ENCODE measurements at places on chromosomes 1 and 21.

DNA sequence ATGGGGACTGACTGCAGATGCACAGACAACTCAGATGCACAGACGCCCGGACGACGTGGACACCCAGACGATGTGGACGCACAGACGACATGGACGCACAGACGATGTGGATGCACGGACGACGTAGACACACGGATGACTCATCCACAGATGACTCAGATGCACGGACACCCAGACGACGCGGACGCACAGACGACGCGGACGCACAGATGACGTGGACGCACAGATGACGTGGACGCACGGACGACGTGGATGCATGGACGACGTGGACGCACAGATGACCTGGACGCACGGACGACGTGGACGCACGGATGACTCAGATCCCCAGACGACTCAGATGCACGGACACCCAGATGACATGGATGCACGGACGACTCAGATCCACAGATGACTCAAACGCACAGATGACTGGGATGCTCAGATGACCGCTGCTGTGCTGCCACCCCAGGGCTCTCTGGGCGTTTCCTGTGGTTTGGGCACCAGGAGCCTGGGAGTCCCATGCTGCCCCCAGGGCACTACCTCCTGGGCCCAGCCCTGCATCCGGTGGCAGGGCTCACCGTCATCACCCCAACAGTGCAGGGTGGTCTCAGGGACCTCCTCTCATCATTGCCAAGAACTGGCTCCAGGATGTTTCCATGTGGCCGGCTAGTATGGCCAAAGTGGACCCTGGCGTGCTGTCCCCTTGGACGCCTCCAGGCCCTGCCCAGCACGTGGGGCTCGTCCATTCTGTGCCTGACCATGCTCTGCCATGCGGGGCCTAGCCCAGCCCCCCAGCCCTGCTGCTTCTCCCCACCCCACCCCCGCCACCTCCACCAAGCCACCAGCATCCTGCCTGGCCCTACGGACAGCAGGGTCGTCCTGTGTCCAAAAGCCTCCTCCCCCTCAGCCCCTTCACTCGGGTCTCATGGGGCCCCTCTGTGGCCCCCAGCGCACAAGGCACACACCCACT is 14.0 kb downstream of the FAAP20 start:
- no peak for DNase-seq

DNA sequence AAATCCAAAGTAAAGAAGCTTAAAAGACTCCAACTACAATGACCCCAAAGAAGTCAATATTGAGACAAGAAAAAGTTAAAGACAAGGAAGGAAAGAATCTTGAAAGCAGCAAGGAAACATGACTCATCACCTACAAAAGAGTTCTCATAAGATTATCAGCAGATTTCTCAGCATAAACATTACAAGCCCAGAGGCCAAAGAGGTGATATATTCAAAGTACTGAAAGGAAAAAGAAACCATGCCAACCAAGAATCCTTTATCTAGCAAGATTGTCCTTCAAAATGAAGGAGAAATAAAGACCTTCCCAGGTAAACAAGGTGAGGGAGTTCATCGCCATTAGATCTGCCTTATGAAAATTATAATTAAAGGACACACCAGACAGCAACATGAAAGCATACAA is 49.8 kb downstream of the CSMD2 start:
- DNase-seq = no peak

DNA sequence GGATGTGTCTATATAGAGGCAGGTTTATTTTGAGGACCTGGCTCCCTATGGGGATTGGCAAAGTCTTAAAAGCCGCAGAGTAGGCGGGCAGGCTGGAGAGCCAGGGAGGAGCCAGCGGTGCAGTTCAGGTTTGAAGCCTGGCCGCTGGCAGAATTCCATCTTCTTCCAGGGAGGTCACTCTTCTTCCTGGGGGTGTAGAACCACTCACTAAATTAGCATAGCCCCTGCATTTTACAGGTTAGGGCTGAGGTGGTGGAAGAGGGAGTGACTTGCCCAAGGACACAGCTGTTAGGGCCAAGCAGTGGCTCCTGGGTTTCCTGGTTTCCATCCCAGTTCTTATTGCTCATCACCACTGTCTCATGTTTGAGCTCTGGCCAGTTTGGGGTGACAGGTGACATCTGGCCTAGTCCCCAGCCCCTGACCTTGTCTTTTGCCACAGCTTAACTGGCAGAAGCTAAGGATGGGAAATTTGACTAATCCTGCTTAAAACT is 1.4 kb downstream of the PINK1 start:
- DNase-seq = peak; percentile 51

- no peak for DNase-seq
These were observed 36.5 kb downstream of the ZMYND12 start for GRCh38 chr1:42419126-42419821.

DNA sequence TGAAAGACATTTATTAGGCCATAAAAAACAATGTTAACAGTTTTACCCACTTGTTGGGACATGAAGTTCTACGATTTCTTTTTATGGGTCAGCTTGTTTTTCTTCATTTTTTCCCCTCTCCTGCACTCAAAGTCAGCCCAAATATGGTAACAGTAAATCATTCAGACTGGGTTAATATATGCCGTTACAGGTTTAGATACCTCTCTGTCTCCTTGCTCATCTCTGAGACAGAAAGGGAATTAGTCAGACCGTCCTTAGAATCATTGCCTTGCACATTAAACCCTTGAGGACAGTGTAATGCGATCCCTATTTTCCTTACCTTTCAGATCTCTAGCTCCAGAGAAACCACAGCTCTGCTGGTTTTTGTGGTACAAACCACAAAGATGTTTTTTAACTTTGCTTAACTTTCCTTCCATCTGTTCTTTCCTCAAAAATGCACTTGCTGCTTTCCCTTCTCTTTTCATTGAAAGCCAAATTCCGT is 613.3 kb downstream of the PLPP3 start:
- no peak for DNase-seq

DNA sequence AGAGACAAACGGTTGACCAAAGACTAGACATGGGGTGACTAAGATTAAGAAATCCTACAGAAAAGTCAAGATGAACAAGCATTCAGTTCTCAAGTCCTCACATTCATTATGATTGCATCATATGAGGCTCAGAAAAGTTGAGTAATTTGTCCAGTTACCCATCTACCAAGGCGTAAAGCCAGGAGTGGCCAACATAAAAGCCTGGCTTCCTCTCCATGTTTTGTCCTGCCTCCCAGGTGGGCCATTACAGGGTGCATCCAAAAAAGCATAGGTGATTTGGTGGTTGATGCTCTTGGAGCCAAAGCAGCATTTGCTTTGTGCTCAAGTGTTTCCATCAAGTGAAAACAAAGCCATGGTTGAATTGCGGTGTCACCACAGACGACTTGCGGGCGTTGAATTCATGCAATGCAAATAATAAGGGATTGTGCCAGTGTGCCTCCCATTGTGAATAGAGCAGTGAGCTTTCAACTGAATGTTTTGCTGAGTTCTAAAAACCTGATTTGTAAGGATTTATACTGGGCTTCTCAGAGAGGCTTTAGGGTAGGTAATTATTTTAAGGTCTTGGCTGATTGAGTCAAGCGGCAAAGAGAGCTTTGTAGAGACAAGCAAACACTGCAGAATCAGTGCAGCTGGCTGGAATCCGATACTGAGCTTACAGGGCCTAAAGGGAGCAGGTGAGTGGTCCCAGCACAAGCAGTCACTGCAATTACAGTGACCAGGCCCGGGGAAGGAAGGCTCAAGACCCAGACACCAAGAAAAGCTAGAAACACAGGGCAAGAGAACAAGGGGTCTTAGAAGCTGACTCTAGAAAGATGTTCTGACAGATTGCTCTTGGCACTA is 54.1 kb downstream of the KCNJ15 start:
- DNase-seq = peak; percentile 42

DNA sequence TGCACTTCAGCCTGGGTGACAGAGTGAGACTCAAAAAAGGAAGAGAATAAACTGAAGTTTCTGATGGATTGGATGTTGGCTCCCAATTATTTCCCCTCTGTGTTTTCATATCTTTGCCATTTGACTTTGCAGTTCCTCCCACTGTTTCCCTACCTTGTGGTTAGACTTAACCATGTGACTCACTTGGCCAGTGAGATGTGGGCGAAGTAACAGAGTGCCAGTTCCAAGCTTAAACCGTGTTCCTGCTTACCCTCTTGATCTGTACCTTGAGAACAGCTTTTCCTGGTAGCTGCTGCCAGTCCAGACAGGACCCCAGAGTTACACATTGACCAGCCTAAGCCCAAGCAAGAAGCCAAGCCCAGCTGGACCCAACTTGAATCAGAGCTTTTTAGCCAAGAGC is 323.4 kb downstream of the LTN1 start:
- DNase-seq = no peak

- DNase-seq = no peak
These were observed 11.2 kb downstream of the ZNF436 start for GRCh38 chr1:23358310-23358875.

DNA sequence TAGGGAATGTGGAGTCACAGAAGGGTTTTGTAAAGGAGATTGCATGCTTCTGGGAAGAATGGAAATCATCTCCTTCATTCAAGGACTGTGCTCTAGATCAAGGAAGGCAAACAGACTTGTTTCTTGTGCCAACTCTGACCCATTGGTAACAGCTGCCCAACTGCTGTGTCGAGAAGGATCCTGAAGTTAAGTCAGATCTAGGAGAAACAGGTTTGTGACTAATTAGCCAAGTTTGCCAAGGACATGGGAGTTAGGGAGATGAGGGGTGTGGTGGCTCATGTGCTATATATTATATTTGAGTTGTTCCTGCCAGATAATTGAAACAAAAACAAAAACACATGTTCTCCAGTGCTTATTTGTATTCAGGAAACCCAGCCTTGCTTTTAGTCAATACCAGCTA is 251.2 kb upstream of the USP24 start:
- peak; percentile 51 for DNase-seq

GRCh38 chr1:113416496-113416895 is 26.2 kb downstream of the MAGI3 start:
- DNase-seq = no peak

DNA sequence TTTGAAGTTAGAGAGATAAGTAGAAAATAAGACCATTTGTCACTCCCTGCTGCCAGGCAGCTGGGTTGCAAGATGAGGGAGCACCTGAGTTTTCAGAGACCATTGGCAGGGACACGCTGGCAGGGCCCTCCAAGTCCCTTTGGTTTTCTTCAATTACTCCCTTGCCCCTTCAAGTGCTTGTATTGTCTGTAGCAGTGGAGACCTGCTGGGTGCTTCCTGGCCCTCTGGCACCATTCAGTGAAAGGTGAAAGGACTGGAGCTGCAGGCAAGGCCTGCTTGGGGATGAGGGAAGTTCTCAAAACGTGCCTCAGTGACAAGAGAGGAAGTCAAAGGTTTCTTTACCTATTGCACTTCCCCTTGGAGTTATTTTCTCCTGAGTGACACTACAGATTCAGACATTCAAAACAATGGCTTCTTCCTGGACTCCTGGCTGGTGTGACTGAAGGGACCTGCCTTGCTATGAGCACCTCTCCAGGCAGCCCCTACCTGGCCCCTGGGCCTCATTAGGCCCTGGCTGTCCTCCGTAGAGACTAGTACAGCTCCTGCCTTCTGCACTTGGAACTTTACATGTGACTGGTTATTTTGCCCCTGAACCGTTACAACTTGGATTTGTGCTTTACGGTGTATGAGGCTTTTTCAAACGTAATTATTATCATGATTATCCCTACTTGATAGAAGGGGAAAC is 100.1 kb downstream of the C1orf21 start:
- no peak for DNase-seq

DNA sequence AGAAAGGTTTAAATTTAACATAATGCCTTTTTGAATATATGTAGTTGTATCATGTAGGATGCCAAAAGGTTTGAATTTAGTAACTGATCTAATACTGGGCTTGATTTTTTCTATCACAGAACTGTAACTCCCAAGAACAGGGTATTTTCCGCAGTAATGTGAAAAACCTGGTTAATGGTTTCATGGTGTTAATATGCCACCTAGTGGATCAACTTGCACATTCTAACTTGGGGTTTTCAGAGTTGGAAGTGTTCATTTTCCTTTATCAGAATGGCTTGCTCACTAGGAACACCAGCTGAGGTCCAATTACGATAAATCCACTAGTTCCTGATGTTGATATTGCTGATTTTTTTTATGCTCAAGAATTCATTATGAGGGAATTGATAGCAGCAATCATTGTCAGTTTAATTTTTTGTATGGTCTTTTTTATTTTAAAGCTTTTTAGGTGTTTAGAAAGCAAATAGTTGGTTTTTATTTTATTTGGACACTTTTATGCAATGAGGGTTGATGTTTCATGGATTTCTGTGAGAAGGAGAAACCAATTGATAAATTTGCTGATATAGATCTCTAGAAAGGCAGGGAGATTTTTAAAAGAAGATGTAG is 157.2 kb downstream of the PLA2G4A start:
- DNase-seq = peak; percentile 51

DNA sequence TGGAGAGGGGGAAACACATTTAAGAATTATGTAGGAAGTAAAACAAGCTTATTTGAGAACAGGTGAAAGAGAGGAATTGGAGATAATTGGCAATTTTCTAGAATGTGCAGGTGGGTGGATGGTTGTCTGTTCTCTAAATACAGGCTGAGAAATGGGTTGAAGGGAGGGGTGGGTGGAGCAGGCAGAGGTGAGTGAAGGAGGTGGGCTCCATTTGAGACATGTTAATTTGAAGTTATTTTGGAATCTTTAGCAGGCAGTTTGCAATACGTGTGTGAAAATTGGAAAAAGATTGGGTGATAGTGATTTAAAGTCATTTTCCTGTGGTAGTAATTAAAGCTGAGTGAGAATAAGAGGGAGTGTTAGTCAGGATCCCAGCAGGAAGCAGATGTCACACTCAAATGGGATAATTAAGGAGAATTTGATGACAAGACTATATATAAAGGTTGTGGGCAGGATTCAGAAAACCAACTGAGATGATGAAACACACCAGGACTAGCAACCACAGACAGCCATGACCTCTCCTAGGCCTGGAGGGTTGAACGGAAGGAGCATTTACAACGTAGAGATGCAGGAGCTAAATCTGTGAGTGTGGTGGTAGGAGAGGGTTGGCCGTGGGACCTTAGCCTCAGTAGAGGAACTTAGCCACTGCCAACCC is 40.6 kb downstream of the CHRM3 start:
- no peak for DNase-seq

DNA sequence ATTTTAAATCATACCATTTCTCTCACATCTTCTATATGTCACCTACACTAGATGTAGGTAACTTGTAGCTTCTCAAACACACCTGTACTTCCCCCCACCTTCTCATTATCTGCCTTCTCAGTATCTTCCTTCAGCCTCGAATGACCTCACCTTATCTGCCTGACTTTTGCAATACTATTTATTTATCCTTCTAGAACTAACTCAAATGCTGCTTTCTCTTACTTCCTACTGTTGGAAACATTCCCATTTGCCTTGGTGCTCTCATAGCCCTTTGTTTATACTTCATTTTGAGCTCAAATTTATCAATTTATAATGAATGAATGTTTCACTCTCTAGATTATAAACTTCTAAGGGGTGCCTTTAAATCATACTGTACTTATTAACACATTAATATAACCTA is 50.4 kb upstream of the KIAA1614 start:
- DNase-seq = no peak

GRCh38 chr1:61221642-61222041 is 139.3 kb downstream of the NFIA start:
- no peak for DNase-seq

GRCh38 chr1:170221031-170221430 is 75.3 kb downstream of the NTMT2 start:
- DNase-seq = peak; percentile 71

- no peak for DNase-seq
These were observed 117.6 kb downstream of the CASZ1 start for GRCh38 chr1:10678852-10679251.
